ENCODE measurements at places on chromosomes 2 and 18. TPM values are rescaled to one million over a fixed set of nuclear protein-coding genes. Genes with fewer than 3 reads are reported as not detected.

HMSD gene
- not detected for total RNA-seq

DAPL1 gene
- not detected for total RNA-seq

IL1R1 gene
- total RNA-seq: 407 TPM

EVX2 gene
- not detected for total RNA-seq

NAPG gene
- 39.8 TPM for total RNA-seq

CHRND gene
- total RNA-seq: not detected

CYS1 gene
- total RNA-seq: 0.80 TPM

INO80B gene
- 30.6 TPM for total RNA-seq

REG1B gene
- total RNA-seq: 2.6 TPM
